ENCODE measurements at places on chromosomes 13 and 19. TPM values are rescaled to one million over a fixed set of nuclear protein-coding genes. Genes with fewer than 3 reads are reported as not detected.

- DNase-seq = no peak
These were observed 185.3 kb upstream of the IPO5 start for GRCh38 chr13:97768134-97768533.

DNA sequence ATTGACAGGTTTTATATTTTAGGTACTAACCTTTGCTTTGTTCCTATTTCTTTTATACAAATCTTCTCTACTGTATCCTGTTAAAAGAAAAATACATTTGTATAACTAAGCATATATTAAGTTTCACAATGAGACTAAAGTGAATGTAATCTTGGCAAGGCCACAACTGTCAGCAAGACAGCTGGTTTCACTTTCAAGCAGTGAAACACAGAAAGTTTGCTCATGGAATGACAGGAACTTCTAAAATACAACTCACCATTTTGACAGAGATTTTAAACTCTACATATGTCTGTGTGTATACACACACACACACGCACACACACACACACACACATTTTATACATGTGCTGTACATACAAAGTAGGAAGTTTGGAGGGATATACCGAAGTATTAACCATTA, 53.3 kb downstream of the PARP4 start:
- DNase-seq = no peak

GRCh38 chr13:110109910-110110309, 197.0 kb downstream of the COL4A1 start:
- no peak for DNase-seq

- no peak for DNase-seq
These were observed 97.5 kb downstream of the FOXO1 start for GRCh38 chr13:40569024-40569350.

DNA sequence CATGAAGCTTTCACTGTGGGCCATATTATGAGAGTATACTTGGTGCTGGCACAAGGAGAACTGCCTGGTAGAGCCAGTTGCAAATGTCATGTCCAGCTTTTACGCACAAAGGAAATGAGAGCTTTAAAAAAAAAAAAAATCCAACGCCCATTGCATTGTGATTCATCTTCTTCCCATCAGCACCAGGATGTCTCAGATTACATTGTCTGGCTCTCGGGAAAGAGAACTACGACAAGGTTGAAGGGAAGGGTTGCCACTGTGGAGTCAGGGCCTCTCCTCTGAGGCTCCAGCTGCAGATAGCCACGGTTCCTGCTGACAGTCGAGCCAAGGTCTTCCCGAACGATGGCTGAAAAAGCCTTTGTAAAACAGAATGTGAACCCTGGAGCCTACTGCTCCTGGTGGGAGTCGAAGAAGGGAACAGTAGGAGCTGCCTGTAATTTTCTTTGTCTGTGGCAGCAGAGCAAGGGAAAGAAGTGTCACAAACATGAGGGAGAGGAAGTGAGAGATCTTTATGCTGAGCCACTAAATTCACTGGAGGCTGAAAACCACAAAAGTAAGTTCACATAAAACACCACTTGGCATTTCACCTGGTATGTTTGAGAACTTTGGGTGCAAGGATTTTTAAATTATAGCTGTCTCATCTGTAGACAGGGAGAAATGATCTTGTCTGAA, 704.7 kb downstream of the DIAPH3 start:
- DNase-seq = no peak

DNA sequence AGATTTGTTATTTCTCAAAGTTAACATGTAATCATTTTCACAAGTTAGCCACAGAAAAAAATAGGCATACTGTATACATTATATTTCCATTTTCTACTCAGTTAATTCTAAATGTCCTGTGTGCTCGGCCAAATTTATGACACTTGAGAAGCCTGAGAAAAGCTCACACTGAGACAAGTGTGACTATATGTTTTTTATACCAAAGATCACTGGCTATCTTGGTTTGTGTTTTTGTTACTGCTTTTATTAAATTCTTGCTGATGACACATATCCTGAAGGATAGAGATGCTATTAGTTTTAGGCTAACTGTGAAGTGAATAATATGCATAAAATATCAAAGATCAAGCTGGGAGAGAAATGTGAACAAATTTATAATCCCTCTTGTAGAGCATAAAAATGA, 49.3 kb upstream of the IL17D start:
- no peak for DNase-seq

DNA sequence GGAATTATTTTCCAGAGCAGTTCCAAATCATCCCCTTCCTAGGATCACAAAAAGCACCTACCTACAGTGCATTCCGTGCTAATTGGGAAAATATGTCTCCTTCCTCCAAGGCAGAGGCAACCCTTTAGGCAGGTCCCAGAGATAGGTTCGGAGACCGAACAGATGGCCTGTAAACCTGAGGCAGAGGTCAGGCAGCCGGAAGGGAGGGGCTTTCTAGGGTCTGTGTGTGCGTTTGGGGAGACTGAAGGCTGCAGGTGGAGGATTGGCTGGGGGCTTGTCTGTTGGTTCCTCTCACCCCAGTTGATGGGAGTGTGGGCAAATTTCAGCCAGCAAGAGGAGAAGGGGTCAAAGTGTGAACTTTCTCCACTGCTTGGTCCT, 7.1 kb downstream of the KCNN4 start:
- no peak for DNase-seq

ZNF836 gene
- 6.8 TPM for polyA plus RNA-seq

GRCh38 chr13:27660511-27660910, 38.8 kb downstream of the POLR1D start:
- DNase-seq = no peak

- no peak for DNase-seq
These were observed 16.3 kb downstream of the EPS15L1 start for GRCh38 chr19:16455489-16455888.

TUBB4A gene
- 29.9 TPM for polyA plus RNA-seq

FFAR3 gene
- polyA plus RNA-seq = 0.24 TPM

GRCh38 chr13:26247608-26248007, 6.3 kb upstream of the CDK8 start:
- DNase-seq = no peak

MISP gene
- polyA plus RNA-seq = 0.52 TPM

- DNase-seq = no peak
These were observed 85.2 kb downstream of the FOXO1 start for GRCh38 chr13:40581277-40581579.

KLF1 gene
- 1.0 TPM for polyA plus RNA-seq

- DNase-seq = no peak
These were observed 19.8 kb downstream of the TCF3 start for GRCh38 chr19:1632462-1633268.

CEACAM19 gene
- polyA plus RNA-seq = 4.0 TPM

- no peak for DNase-seq
These were observed at the start of gene RAX2 for GRCh38 chr19:3771906-3772455. Gene RAX2 (minus strand): TSS chr19:3772228. CDS start chr19:3771742, 486 bp downstream.

DNA sequence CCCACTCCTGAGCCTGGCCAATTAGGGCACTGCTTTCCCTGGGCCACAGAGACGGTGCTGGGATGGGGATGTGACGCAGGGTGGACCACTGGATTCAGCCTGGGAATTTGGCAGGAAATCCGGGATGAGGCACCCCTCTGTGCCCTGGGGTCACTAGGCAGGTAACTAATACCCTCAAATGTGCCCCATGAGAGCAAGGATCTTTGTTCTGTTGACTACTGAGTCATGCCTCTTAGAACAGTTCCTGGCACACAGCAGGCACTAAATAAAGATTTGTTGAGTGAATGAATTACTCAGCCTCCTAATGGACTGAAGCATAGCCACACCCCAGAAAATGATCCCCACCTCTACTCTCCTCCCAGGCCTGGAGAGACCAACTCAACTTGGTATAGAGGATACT, 15.9 kb downstream of the OPA3 start:
- DNase-seq = no peak
